ENCODE measurements at places on chromosomes 4 and X.

- no peak for DNase-seq
Observed at GRCh38 chr4:88005076-88005475, 2.4 kb upstream of the PKD2 start.

GRCh38 chr4:57191523-57192034 lies 81.4 kb upstream of the IGFBP7 start:
- no peak for DNase-seq

GRCh38 chr4:151781026-151781425 lies 20.2 kb upstream of the GATB start:
- no peak for DNase-seq

DNA sequence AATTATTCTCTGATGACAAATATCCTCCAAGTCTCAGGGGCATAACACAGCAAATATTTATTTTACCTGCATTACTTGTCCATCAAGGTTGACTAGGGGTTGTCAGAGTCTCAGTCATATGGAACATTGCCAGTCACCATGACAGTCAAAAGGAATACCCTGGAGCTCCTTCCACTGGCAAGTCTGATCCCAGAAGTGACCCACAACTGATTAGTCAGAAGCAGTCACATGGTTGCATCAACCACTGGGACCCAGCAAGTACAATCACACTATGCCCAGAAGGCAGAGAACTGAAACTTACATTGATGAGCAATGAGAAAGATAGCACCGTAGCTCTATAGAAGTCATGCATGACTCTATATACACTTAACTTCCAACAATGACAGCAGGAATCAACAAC lies 41.9 kb upstream of the SOD3 start:
- DNase-seq, result no peak

DNA sequence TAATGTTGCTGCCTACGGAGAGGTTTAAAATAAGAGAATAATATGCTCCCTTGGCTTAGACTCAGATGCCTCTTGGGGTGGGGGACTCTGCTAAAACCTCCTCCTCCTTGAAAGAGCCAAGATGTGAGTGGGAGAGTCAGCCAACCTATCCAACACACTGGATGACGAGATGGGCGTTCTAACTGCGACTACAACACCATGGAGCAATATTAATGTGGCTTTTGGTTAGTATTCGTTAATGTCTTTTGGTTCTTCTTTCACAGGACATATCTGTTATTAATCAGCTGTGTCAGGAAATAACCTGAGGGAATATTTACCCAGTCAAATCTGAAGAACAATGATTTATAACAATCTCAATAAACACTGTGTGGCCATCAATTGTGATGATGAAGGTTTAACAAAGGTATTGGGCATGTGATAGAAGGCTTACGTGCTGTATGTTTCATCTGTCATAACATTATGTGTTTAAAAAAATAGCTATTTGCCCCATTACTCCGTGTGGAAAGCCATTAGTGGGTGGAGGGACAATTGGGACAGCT lies 143.5 kb upstream of the FTHL17 start:
- no peak for DNase-seq

DNA sequence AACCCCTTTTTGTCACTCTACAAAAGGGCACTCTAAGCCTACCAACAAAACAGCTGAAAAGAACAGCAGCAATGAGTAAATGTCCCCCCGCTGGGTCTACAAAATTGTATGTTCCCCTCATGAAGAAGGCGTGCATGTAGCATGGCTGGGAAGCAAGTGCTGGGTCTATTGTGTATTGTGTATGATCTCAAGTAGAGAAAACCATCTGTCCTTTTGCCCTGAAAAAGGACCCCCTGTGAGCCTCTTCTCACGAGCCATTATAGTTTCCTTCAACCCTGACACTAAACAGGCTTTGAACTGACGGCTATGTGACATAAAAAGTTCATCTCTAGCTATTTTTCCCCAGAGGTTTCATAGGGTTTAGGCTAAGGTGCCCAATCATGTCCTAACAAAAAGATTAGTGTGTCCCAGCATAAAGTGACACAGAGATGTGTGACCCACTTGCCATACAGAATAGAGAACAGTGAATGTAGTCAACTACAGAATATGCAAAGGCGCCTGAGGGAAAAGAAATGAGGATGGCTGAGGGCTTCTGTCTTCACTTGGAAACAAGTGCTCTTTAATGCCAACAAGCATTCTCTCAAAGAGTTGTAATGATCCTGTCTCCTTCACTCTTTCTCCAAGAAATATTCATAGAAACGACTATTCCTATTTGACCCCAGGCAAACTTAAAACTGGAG lies 27.3 kb downstream of the COL25A1 start:
- no peak for DNase-seq

- no peak for DNase-seq
Observed at GRCh38 chrX:97637289-97637688, 753.6 kb downstream of the RPA4 start.

GRCh38 chrX:152819732-152820131 lies 10.8 kb downstream of the CETN2 start:
- DNase-seq, result no peak
